ENCODE measurements at places on chromosomes 6 and 20. TPM values are rescaled to one million over a fixed set of nuclear protein-coding genes. Genes with fewer than 3 reads are reported as not detected.

DNA sequence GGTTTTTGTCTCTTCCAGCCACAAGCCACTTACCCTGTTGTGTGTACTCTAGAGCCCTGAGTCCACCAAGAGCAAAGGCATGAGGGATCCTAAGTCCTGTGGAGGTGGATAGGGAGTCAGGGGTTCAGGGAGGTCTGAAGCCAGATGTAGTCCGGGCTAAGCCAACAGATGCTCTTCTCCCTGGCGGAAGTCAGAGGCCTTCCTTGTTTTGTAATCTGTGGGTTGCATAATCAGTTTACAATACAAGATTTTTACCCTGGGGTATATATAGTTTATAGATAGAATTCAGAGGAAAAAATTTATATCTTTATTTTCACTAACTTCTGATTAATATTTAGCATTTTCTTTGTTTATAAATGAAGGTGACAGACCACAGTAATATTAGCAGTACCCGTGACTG, 9.2 kb downstream of the LAMP5 start:
- DNase-seq = no peak

DNA sequence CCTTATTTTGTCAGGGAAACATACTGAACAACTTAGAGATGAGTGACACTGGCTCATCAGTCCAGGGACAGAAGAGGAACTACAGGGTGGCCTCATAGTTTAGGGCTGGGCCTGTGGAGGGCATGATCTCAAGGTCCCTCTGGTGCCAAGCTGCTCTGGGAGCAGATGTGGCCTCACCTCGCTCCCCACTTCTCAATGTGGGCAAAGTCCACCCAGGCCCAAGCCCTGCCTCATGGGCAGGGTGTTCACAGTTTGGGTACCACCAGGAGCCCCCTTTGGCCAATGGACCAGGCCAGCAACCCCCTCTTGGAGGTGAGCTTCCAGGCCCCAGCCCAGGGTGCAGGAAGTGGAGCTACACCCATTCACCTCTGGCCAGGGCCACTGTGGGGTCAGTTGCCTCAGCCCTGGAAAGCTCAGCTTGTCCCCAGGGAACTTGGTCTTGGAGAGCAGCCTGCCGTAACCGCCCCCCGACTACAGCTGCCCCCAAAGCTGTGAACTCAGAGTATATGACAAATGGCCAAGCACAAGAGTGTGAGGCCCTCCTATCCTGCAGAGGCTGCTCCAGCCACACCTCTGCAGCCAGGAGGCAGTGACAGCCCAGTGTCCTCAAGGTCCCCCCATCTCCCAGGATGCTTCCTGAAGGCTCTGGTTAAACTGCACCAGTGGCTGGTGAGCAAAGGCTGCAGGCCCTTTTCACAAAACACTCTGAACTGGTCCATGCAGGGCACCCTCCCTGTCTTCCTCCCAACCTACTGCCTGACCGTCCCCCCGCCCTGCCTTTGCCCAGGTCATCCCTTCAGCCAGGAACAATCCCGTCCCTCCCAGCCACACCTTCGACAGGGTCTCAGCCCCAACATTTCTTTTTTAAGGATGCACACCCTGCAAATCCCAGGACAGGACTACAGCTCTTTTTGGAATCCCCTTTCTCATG, 3.6 kb downstream of the ADISSP start:
- no peak for DNase-seq

DNA sequence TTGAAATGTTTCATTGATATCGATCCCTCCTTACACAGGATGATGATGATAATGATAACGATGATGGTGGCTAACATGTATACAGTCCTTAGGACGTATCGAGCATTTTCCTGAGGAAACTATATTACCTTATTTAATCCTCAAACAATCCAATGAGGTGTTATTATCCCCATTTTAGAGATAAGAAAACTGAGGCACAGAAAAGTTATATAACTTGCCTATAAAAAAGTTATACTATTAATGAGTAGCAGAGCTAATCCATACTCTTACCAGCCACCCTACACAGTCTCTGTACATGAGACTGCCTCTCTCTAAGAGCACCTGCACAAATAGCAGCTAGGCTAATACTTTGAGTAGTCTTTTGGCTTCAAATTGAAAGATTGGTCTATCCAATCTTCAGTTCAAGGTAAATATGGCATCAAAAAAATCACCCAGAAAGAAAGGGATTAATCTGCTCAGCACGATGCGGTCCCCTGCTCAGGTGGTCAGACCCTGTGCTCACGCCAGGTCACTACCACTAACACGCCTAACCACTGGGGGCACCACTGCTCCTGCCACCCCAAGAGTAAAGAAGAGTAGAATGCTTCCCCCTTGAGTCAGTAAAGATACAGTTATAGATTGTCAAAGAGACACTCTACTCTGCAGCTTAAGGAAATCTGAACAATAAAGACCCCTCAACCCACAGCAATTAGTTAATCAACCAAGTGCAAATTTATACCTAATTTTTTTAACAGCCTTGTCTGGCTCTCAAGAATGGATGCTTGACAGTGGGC, 15.0 kb downstream of the GABBR1 start:
- DNase-seq = no peak

Gene PNLDC1
- not detected for total RNA-seq
